ENCODE measurements at places on chromosomes 4 and X.

- no peak for DNase-seq
Observed at GRCh38 chr4:24209131-24209530, 319.3 kb upstream of the PPARGC1A start.

DNA sequence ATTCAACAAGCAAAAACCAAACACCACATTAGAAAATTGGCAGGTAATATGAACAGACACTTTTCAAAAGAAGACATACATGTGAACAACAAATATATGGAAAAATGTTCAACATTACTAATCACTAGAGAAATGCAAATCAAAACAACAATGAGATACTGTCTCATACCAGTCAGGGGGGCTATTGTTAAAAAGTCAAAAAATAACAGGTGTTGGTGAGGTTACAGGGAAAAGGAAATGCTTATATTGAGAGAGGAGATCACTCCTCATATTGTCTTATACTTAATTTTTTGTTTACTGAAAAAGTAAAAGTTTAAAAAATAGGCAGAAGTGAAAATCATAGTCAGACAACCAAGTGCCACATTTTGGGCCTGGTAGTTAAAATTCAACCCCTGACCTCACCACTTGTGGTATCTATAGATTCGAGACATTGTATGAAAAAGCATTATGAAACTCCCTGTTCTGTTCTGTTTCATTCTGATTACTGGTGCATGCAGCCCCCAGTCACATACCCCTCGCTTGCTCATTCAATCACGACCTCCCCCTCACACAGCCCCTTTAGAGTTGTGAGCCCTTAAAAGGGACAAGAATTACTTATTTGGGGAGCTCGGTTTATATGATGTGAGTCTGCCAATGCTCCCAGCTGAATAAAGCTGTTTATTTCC is 153.7 kb upstream of the FGF16 start:
- no peak for DNase-seq

- DNase-seq: no peak
Observed at GRCh38 chr4:184688447-184688846, 38.9 kb downstream of the PRIMPOL start.

DNA sequence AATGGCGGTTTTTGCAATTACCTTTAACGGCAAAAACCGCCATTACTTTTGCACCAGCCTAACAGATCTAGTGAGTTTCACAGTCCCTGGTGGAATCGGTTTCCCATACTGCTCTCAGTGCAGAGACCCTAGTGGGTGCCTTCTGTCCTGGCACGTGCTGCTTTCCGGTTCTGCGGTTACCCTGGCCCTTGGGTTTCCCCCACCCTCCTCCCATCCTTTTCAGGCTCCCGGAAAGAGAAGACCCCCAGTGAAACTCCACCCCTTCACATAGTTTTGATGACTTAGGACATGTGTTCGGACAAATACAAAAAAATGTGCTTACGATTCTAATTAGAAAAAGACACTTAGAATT is 36.9 kb downstream of the NLGN3 start:
- no peak for DNase-seq

DNA sequence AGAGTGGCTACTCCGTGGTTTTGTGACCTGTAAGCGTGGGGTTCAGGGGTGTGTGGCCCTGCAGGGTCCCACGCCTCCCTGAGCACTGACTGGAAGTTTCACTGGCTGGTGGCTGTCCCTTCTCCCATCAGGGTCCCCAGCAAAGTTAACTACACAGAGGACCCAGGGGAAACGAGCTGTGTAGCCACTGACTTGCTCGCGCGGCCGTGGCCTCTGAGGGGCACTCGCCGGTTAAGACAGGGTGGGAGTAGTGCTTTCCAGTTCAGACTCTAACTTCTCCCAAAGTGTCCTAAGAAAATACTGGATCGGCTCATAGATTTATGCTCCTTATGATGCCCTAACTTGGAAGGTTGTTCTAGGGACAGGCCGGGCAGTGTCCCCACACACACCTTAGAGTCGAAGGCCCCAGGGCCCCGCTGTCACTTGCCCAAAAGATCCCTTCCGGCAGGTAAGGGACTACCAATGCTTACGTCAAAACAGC is 28.2 kb downstream of the NELFA start:
- no peak for DNase-seq

DNA sequence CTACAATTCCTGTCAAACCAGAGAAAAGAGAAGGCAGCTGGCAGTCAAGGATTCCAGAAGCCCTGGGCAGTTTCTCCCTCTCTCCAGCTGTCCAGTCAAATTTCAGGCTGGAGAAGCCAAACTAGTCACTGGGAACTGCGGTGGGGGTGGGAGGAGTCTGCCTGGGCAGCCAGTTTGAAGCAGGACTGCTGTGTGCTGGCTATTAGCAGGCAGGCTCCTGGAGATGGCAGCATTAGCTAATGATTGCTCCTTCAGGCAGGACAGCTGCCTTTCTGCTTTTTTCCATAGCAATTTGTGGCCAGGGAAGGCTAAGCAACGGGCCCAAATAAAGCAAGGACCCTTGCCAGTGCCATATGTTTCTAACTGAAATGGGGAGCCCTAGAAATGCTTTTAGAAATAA is 44.7 kb upstream of the FGF13 start:
- DNase-seq: no peak

- no peak for DNase-seq
Observed at GRCh38 chr4:74223801-74224200, 65.9 kb downstream of the MTHFD2L start.

- no peak for DNase-seq
Observed at GRCh38 chr4:150874338-150875226, 140.5 kb downstream of the LRBA start.

GRCh38 chr4:76718831-76719230 is 179.1 kb downstream of the SOWAHB start:
- no peak for DNase-seq

- DNase-seq: no peak
Observed at GRCh38 chr4:146261041-146261440, 46.7 kb downstream of the REELD1 start.
